Endothelial cell (in vitro differentiated cells): ENCODE measurements at places on chromosomes 3 and 15. TPM values are rescaled to one million over a fixed set of nuclear protein-coding genes. Genes with fewer than 3 reads are reported as not detected.

GOLGA6A gene
- 0.85 TPM for total RNA-seq

SEC62 gene
- 89.3 TPM for total RNA-seq

ACTC1 gene
- 4.2 TPM for total RNA-seq

- H3K4me1 ChIP-seq: peaks cover 2% of the 10 kb centered on the region
- DNase-seq: no peak
- H3K4me3 ChIP-seq: no peak overlapping the region
- H3K36me3 ChIP-seq: no peaks in the 10 kb centered on the region
- peaks cover 2% of the 10 kb centered on the region for H3K27me3 ChIP-seq
Measured at GRCh38 chr3:14582045-14582410, 41.9 kb upstream of the GRIP2 start.

DNA sequence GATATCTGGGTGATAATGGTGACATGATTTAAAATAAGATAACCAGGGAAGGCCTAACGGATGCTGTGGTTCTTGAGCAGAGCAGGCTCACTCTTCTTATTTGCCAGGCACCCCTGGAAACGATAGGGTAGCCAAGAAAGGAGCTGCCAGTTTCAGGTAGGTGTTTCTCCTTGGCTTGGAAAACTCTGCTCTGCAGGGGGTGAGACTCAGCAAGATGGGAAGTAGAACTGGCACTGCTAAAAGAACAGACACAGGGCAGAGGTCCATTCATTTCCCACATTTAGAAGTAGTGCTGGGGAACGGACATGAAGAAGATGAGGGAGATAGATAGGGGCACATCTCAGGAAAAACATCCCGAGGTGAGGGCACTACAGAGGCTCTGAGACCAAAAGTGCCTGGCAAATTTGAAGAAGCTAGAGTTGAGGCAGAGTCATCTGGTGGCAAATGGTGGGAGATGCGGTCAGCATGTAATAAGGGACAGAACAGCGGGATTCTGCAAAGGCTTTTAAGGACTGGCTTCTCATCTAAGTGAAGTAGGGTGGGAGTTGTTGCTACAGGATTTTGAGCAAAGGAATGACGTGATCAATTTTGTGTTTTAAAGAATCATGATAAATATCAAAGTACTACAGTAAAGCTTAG is 323.4 kb upstream of the PLSCR5 start:
- no peak for DNase-seq
- no peaks in the 10 kb centered on the region for H3K36me3 ChIP-seq
- no peak overlapping the region for H3K27ac ChIP-seq
- H3K4me3 ChIP-seq: no peak overlapping the region
- H3K27me3 ChIP-seq: no peaks in the 10 kb centered on the region

GRCh38 chr15:50098545-50098944 is 20.5 kb downstream of the ATP8B4 start:
- H3K4me3 ChIP-seq: no peak overlapping the region
- H3K27me3 ChIP-seq: no peaks in the 10 kb centered on the region
- H3K27ac ChIP-seq: no peak overlapping the region
- DNase-seq: no peak
- H3K36me3 ChIP-seq: peaks cover under 1% of the 10 kb centered on the region
